ENCODE measurements at places on chromosomes 1 and 21.

GRCh38 chr21:18245464-18245967 is 883 bp downstream of the CHODL start:
- no peak for DNase-seq

- no peak for DNase-seq
Observed at GRCh38 chr1:201104141-201104540, 8.1 kb downstream of the CACNA1S start.

DNA sequence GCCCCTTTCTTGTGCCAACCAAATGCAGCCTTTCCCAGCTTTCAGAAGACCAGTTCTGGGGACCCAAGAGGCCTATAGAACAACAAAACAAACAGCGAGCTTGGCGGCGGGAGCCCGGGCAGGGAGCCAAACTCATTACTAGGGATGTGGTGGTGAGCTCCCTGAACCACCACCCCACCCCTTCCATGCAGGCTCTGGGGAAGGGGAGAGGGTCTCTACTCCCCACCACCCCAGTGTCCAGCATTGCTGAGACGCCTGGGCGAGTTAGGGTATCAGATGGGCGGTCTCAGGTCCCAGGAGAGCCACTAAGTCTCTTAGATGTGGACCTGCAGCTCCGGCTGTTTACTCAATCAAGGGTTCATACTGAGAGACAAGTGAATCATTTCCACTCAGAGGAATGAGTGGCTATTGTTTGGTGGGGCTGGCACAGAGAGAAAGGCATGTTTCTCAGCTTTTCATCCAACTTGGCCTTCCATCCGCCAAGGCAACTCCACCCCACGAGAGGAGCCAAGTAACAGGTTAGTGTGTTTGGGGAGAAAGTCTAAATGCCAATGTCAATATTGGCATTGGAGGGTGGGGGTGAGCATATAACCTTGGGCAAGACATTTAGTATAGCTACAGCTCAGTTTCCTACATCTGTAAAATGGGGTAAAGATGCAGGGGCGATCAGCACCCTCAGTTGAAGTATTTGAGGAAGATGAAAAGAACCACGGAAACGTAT is 40.9 kb downstream of the PLXNA2 start:
- no peak for DNase-seq

GRCh38 chr1:30034105-30034626 is 689.2 kb downstream of the MATN1 start:
- DNase-seq, result no peak

DNA sequence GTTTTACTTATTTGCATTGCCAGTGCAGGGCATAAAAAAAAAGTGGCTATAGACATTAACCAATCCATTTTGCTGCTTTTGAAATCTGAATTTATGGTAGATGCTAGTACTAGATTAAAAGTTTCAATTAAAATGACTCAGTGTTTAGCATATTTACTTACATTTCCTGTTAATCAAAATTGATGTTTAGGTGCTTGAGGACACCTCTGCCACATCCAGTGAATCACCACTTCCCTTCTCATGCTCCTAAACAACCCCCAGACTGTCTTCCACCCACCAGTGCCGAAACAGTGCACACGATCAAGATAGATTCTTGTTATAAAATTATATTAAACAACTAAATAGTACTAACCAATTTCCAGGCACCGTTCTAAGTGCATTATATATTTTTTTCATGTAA is 32.7 kb downstream of the HSD17B7 start:
- DNase-seq, result no peak

GRCh38 chr1:202144402-202145067 is at the start of gene ARL8A:
TSS of gene ARL8A (minus strand) at chr1:202144737. CDS start at chr1:202144572, 165 bp downstream.
- DNase-seq, result peak; percentile 50

DNA sequence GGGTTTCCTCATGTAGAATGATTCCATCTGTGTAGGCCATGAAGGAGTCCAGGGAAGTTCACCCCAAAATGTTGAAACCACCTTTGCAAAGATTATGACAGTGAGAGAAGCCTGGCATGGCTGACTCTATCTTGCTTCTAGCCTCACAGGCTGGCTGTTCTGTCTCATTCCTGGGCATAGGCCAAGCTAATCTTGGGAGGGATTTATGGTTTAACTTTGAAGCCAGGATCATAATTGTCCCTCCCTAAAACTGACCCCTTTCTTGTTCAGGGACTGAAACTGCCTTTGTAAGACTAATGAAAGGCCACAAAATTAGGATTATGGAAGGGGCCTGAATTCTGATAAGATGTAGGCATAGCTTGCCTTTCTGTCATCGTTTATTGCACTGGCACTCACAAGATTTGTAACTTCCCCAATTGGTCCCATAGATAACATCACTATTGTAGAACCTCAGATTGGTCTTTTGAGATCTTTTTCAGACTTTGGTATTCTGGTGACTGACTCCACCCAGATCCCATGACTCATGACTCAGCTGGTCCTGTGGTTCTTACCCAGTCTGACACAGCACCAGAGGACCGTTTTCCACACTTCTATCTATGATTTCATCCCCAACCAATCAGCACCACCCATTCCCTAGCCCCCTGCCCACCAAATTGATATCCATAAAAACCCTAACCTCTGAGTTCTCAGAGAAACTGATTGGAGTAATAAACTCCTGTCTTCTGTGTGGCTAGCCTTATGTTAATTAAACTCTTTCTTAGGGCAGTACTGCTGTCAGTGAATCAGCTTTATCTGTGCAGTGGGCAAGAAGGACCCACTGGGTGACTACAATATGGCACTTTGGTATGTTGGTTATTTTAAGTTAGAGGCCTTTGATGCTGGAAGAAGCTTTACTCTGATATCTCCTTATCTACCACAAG is 13.6 kb upstream of the LAMTOR5 start:
- DNase-seq, result no peak

DNA sequence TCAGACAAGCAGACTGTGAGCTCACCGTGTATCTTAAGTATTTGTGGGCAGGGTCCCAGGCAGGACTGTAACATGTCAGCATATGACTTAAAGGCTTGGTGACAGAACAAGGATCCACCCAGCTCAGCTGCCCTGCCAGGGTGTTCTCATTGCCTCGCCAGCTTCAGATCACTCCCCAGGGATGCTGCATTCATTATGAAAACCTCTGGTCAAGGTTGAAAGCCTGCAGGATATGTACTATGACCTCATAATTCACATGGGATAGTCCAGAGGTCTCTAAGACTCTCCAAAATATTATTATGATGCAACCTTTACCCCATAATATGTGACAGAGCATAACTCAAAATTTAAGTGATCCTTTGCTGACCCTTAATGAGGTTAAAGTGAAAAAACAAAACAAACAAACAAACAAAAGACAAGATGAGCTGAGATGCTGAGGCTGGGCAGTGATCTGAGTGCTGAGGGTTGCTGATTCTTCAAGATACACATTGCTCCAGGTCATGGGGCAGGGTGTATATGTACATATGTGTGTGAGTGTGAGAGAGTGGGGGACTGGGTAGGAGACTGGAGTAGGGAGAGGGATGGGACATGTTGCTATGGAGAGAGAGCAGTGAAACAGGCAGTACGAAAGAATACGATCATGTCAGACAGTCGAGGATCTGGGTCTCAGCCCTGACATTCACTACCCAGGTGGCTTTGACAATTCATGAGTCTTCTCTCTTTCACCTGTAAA is 98.8 kb upstream of the DUSP10 start:
- DNase-seq, result no peak

DNA sequence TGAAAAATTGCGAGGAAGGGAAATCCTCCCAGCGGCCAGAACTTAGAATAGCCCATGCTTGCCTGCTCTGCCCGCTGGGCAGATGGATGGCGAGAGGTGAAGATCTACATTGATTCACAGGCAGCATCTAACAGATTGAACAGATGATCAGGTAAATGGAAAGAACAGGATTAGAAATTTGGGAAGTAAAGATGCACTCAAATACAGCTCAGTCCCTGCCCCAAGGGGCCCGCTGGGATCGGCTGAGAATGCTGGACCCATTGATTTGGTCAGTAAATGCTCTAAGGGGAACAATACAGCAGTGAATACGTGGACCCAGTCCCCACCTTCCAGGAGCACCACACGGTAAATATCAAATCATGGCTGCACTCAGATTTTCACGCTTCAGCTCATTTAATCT is 248.2 kb downstream of the MATN1 start:
- no peak for DNase-seq

- DNase-seq, result no peak
Observed at GRCh38 chr1:243582326-243582725, 267.7 kb downstream of the AKT3 start.

DNA sequence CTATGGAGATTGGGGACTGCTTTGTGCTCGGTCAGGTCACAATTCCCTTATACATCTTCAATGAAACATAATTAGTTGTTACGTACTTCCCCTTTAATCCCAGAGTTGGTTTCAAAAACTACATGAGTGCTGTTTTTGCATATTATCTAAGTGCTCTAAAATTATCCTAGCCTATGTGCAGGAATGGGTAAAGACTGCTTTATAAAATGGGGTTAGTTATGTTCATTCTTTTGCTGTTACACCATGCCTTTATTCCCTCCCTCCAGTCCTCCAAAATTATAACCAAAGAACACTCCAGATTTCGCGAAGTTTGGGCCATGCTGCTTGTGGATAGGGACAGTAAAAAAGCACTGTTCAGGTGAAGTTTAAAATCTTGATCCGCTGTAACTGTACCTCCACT is 173.9 kb upstream of the SNX7 start:
- DNase-seq, result no peak

DNA sequence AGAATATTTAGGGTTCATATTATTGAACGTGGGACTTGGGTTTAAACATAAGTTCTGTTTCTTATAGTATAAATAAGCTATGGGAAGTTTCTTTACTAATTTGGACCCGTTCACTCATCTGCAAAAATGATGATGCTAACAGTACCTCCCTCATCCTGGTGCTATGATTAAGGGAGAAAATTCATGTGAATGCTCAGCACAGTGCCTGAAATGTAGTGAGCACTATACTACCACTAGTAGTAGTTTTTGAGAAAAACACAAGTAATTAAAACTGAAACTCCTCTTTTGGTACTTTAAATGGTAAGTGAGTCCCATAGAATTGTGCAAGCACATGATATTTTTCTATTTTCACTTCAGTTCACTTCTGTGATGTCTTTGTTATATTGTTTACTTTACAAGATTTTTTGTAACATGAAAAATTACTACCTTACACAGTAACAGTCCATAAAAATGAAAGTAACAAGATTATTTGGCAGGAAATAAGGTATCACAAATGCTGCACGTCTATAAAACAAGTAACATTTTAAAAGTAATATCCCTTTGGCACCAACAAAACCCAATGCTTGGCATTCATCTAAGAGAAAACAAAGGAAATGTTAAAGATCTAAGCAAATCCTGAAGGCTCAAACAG is 11.3 kb upstream of the PTPRC start:
- no peak for DNase-seq

GRCh38 chr1:228034954-228035837 is 28.4 kb downstream of the WNT3A start:
- no peak for DNase-seq

- no peak for DNase-seq
Observed at GRCh38 chr1:109927356-109927755, 16.7 kb downstream of the CSF1 start.

DNA sequence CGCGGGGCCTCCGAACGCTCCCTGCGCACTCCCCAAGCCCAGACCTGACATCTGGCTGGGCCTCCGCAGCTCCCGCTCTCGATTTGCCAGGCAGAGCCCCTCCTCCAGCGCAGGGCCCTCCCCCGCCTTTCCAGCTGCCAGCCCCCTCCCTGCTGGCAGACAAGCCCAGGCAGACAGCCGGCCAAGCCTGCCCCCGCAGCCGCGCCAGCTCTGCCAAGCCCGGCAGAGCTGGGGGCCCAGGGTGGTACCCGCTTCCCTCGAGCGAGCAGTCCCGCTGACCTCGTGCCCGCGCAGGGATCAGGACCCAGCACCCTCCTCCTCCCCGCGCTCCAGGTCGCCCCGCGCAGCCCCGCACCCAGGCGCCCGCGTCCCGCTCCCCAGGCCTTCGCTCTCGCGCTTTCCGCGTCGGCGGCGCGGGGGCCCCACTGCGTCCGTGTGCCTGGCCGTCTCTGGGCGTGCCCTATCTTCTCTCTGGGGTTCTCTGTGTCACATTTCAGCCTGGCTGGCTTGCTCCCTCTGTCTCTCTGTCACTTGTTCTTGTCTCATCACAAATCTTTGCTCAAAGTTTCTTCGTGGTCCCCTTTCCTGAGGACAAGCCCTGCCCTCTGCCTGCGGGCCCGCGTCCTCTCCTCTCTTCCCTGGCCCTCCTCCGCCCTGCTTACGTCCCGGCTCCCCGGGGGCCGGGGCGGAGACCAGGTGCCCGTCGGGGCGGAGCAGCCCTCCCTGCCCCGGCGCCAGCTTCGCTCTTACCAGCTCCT is 580 bp downstream of the INKA2 start:
- peak; percentile 41 for DNase-seq

DNA sequence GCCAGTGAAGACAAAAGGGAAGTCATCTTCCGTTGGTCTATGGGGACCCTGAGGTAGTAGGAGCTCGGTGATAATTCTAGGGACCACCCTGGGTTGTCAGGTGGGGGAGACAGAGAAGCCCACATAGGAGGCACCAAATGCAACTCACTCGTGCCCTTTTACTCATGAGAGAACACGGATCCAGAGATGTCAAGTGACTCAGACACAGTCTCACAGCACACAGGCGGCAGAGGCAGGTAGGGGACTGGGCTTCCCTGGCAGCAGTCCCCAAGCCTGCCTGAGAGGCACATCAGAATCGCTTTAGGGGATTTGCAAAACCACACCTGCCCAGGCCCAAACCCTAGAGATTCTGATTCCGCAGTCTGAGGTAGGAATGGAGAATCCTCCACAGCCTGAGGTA is 31.3 kb upstream of the RUNX3 start:
- no peak for DNase-seq

DNA sequence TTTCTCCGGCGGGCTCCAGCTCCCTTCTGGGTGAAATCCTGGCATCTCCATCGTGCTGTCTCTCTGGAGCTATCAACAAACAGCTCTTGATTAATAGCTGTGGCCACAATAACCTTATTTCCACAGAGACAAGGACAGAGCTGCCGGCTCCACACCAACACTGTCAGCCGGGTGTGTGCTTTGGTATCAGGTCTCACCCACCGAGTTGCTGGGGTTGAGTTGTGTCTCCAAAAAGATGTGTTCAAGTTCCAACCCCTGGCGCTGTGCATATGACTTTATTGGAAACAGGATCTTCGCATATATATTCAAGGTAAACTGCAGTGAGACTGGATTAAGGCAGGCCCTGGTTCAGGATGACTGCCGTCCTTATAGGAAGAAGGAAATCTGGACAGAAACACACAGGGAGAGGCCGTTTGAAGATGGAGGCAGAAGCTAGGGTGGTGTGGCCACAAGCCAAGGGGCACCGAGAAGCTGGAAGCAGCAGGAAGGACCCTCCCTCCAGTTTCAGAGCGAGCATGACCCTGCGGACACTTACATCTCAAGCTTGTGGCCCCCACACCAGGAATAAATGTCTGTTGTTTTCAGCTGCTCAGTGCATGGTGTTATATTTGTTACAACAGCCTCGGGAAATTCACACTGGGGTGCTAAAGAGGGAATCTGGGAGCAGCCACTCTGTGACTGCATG is 88.4 kb upstream of the TMPRSS2 start:
- no peak for DNase-seq

GRCh38 chr1:220249522-220249921 is 22.7 kb downstream of the RAB3GAP2 start:
- DNase-seq, result no peak

- DNase-seq, result no peak
Observed at GRCh38 chr1:222387007-222387814, 160.7 kb downstream of the HHIPL2 start.

GRCh38 chr1:146036241-146036964 is 14.9 kb upstream of the HJV start:
- DNase-seq, result no peak
